ENCODE measurements at places on chromosomes 1 and 21.

DNA sequence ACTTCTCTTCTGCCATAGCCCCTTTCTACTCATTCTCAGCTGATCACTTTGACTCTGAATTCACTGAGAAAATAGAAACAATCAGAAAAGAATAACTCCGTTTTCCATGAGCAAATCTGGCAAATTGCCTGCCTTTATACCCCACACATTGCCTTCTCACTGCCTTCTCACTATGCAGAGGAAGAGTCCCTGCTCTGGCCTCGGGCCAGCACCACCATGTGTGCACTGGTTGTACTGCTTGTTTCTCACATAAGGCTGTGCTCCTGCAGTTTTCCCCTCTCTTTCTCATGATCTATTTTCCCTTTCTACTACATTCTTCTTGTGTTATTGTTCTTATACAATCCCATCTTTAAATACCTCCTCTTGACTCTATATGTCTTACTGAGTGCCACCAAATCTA, 2.3 kb upstream of the HMGCS2 start:
- no peak for DNase-seq

- no peak for DNase-seq
These were observed 5.1 kb upstream of the HNRNPU start for GRCh38 chr1:244869364-244869827.

DNA sequence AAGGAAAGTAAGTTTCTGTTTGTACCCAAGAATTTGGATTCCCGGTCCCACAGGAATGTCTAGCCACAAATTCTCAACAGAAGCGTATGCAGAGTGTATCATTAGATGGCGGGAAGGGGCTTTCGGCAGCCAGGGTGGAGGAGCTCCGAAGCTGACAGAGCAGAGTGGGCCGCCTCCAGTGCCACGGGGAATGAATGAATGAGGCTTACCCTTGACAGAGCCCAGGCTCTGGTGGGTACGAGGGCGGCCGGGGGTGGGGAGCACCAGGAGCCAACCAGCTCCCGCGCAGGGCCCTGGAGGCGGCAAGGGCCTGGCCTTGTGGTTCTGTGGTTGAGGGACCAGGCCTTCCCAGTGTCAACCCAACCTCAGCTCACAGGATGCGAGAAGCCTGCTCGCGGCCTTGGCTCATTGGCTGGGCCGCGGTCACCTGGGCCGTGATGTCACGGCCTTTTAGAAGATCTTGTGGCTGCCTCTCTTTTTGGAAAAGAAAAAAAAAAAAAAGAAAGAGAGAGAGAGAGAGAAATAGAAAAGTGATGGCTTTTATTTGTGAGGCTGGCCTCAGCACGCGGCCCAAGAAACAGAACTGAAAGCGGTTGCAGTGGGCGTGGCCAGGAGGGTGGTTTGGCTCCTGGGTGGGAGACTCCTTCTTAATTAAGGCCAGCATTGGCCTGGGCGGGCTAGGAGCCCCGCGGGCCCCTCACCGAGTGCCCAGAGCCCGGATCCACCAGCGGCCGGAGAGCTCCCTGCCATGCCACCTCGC, 34.9 kb upstream of the RUNX3 start:
- DNase-seq, result no peak

DNA sequence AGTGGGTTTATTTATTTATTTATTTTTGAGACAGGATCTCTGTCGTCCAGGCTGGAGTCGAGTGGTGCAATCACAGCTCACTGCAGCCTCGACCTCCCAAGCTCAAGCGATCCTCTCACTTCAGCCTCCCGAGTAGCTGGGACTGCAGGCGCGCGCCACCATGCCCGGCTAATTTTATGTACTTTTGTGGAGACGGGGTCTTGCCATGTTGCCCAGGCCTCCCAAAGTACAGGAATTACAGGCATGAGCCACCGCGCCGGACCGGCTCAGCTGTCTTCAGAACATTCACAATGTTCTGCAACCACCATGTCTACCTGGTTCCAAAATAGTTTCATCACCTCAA, 406 bp upstream of the DNAJC8 start:
- DNase-seq, result no peak

GRCh38 chr1:215425138-215425537, 142.0 kb upstream of the KCTD3 start:
- no peak for DNase-seq

DNA sequence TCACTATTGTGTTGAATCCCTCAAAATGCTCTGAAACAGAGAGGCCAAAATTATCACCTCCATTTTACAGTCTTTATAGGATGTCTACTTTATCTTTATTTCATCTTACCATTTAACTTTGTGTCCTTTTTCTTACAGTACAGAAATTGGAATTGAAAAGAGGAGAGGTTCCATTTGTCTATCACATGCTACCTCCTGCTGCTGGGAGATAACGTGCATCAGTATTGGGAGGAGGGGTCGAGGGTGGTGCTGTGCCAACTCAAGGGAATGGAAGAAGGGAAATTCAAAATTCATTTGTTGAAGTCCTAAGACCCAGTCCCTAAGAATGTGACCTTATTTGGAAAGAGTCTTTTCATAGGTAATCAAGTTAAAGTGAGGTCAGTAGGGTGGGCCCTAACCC, 85.3 kb downstream of the HHIPL2 start:
- no peak for DNase-seq

DNA sequence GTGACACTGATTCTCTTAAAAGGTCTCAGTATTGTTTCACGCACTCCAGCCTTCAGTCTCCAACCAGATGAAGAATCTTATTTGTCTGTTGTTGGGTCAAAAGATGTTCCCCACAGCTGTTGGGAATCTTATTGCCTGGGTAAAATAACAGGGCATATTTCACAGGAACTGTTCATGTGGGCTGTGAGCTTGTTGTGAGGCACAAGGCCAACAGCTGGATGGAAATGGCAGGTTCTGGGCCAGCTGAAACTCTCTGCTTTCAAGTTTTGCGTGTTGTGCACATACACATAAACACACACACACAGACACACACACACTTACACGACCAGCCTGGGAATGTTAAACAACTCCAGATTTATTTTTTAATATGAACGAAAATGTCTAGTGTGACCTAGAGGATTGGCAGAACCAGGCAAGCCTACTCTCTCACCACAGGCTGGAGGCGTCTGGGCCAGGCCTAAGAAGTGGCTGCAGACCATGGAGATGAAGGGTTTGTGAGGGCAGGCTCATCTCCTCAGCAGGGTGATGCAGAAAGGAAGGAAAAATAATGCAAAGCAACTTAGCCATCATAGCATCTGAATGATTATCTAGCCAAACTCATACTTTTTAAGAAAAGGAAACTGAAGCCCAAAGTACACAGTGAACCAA, 357.0 kb downstream of the TTLL7 start:
- no peak for DNase-seq

GRCh38 chr1:116024626-116025025, 48.3 kb downstream of the SLC22A15 start:
- no peak for DNase-seq

DNA sequence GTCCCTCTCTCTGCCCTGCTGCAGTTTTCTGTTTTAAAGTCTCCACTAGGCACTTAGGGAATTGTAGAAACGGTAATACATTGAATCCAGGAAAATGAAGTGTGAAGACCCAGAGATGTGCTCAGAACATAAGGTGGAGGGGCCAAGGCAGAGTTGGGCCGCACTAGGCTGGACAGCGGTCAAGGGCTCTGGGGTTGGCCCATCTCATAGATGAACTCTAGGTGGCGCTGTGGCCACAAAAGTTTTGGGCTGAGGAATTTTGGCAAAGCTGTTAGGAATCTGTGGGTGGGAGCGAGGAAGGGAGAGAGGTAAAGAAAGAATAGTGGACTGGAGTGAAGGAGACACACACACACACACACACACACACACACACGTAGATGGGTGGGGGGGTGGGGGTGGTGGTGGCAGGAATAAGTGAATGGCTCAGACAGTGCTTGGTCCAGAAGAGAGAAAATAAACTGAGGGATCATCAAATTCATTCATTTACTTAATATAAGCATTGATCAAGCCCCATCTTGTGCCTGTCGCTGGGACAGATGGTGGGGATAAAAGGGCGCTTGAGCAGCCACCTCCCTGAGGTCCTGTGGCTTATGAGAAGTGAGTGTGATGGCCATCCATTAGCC, 258.5 kb downstream of the TRABD2B start:
- DNase-seq, result peak; percentile 59

- no peak for DNase-seq
These were observed 16.8 kb upstream of the PLEKHM2 start for GRCh38 chr1:15667362-15667761.

- no peak for DNase-seq
These were observed 598.5 kb upstream of the ADAMTS5 start for GRCh38 chr21:27565364-27565763.

- no peak for DNase-seq
These were observed 155.6 kb upstream of the ZNF648 start for GRCh38 chr1:182217071-182217470.

- DNase-seq, result no peak
These were observed 1.0 kb downstream of the SLC35D1 start for GRCh38 chr1:67052741-67053534.

- DNase-seq, result no peak
These were observed 13.8 kb downstream of the RASSF5 start for GRCh38 chr1:206521127-206521526.

DNA sequence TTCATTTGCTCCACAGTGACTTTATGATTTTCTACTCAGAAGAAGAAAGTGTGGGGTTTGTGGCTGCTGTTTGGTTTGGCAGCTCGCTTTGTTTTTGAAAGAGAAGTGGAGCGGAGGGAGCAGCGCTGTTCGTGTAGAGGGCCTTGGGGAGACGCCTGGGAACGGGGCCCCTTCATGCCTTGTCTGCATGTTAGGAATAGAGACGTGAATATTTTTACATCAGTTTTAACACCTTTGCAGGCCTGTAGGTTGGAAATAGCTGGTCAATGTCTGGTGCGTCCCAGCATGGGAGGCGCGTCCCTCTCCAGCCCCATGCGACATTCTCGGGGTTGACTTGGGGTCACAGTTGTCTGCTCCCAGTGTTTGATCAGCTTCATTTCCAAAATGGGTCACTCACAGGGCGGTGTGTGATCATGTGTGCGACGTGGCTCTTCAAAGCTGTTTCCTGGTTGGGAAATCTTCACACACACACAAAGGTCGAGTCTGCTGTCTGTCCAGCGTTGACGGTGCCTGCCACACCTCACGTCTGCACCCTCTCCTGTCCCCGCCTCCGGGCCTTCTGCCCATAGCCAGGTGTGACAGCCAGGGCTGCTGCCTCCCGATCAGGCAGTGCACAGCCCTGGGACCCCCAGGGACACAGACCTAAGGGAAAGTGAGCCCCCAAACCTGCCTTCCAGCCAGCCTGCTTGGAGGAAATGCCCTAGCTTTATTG, 149.2 kb downstream of the PSMG1 start:
- DNase-seq, result no peak

GRCh38 chr1:72170246-72170645, 112.1 kb downstream of the NEGR1 start:
- no peak for DNase-seq

DNA sequence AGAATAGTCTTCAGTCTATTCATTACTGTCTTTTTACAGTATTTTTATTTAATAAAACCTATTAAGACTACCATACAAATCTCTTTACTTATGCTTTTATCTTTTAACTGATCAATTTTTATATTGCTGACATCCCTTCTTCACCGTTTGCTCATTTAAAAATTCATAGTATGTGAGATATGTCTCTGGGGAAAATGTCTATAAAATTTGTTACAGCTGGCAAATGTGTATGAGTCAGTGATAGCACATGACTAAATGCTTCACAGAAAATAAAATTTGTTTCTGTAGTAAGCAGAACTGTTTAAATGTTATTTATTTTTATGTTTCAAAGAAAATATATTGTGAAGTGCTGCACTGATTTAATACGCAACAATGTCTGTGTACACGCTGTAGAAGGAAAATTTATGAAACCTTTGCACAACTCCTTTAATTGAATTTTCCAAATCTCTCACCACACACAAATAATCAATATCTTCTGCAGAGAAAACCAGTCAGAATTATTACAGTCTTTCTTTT, 74.2 kb downstream of the ITGB3BP start:
- no peak for DNase-seq

GRCh38 chr1:7632176-7632575, 138.9 kb upstream of the VAMP3 start:
- no peak for DNase-seq

DNA sequence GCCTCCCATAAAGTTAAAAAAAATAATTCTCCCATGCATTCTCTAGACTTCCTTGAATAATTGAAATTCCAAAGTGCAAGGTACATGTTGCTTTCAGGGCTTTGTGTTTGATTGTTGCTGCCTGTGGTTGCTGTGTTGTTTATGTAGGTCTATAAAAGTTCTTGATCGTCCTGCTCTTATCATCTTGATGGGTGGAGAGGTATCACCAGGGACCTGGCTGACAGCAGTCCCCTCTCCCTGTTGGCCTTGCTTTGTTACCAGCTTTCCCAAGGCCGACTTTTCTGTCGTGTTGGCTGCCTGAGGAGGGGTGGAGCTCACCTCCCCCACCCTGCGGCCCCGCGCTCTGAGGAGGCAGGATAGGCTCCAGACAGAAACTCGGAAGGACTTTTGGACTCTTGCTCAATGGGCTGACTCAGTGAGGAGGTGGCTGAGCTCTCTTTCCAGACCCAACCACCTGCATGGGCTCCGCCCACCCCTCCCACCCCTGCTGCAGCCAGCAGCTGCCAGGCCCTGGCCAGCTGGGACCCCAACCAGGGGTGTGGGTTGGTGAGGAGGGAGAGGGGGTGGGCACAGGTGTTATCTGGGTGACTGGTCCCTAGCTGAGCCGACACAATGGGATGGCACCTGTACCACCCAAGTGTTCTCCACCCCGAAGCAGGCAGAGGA, 2.0 kb downstream of the INAVA start:
- peak; percentile 42 for DNase-seq

DNA sequence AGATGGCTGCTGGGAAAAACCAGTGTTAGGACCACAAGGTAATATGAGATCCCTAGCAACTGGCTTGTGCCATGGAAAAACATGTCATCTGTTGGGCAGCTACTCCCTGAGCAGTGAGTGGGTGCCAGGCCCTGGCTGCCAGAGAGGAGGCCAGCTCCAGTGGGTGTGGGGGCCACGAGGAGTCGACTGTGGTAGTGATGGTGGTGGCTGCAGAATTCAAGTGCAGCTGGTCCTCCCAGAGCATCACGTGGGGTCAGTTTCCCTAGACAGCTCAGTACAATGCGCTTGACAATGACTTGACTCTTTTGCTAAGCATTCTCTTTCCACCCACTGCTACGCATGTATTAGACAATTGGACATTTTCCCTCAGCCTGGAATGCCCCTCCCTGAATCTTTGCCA, 14.5 kb upstream of the CDC42 start:
- no peak for DNase-seq

DNA sequence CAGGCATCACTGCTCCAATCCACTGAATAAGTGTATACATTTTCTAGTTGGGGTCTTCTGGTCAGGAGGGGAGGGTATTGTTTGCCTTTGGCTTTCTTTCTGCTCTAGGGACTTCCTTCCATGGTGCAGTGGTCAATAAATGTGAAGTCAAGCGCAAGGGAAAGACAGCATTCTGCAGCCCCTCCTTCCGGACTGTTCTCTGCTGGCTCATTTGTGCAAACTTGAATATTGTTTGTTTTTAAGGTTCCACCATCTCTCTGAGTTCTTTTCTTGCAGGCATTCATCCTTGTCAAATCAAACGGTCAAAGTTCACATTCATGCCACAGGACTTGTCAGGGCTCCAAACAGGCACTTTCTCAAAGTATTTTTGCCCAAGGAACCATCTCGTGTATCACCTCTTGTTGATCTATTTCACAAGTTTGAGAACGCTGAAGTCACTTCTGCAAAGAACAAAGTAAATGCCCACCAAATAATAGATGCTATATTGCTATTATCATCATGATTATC, 205.6 kb upstream of the KAZN start:
- no peak for DNase-seq

- peak; percentile 80 for DNase-seq
These were observed 9.1 kb upstream of the MTFR1L start for GRCh38 chr1:25810341-25811299.

GRCh38 chr1:150968491-150968890, 6.1 kb downstream of the CERS2 start:
- no peak for DNase-seq
